ENCODE measurements at places on chromosomes 3 and 15.

GRCh38 chr3:193240436-193240849, 579 bp upstream of the PLAAT1 start:
- DNase-seq: no peak

DNA sequence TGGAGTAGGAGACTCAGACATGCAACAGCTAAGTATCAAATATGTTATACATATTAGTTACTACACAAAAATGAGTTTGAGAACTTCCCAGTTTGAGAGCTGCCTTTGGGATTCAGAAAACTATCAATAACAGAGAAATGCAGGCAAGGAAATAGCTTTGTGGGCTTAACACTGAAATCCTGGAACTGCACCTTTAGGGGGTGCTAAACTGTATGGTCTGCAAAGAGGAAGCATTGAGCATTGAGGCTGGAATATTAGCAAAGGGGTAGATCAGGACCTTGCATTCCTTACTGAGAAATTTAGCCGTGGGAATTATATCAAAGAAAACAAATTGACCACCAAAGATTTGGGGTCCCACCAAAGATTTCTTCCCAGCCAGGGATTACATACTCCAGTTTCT, 580.0 kb downstream of the ZNF385D start:
- no peak for DNase-seq

GRCh38 chr15:79171320-79172031, 80.9 kb upstream of the RASGRF1 start:
- DNase-seq: no peak

GRCh38 chr3:141807277-141808033, 44.2 kb downstream of the GRK7 start:
- DNase-seq: no peak

DNA sequence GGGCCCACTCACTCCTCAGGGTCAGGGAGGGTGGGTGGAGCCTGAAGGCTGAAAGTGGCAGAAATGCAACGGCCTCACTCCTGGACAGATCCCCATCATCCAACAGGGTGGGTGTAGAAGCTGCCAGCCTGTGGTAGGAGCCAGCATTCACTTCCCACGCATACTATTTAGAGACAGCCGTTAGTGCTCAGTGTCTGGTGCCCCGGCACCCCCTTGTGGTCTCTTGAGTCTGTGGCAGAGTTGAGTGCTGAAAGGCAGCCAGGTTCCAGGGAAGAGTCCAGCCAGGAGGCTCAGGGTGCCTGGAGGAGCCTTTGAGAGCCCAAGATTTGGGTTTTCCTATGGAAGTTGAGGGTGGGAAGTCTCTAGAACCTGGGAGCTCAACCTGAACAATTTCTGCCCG, 2.1 kb upstream of the GNAT1 start:
- no peak for DNase-seq

- DNase-seq: no peak
Measured at GRCh38 chr15:59104602-59104911, 389 bp upstream of the CCNB2 start.

- DNase-seq: no peak
Measured at GRCh38 chr15:63395730-63396151, 14.1 kb upstream of the CA12 start.

DNA sequence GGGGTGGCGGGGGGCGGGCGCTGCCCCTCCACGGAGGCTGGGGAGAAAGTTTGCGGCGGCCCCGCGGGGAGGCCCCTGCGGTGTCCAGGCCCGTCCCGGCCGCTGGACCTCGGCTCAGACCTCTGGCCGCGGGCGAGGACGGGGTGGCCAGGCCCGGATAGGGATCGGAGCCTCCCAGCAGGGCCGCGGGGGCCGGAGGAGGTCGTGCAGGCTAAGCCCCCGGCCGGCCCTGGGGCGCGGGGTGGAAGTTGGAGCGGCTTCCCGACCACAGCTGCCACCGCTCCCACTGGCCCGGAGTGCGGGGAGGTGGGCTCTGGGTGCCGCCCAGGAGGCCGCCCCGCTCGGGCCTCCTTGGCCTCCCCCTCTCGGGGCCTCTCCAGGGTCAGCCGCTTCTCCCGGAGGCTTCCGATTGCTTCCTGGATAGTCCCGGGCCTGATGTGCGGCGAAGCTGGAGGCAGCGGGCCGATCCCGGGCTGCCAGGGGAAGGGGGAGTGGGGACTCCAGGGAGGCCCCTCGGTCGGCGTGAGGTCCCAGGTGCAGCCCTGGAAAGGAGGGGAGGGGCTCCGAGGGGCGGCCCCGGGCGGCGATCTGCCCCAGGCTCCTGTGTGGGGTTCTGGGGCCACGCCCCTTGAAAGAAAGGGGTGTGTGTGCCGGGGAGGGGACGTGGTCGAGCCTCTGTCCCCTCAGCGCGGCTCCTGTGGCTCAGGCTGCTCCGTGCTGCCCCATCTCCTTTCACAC, 907 bp downstream of the PLXNA1 start:
- no peak for DNase-seq

DNA sequence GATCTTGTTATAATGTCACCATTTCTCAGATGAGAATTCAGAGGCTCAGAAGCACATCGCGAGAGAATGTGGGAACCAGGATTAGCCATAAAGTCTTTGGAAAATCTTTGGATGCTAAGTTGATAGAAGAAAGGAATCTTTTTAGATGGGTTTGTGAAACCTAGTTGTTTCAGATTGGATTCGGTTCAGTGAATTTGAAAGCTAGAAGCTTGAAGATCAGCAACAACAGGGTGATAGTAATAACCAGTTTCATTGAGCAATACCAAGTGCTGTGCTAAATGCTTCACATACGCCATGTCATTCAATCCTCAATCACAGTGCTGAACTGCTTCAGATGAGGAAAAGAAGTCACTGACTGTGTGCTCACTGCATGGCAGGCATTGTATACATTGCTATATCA, 47.4 kb upstream of the MITF start:
- DNase-seq: no peak

DNA sequence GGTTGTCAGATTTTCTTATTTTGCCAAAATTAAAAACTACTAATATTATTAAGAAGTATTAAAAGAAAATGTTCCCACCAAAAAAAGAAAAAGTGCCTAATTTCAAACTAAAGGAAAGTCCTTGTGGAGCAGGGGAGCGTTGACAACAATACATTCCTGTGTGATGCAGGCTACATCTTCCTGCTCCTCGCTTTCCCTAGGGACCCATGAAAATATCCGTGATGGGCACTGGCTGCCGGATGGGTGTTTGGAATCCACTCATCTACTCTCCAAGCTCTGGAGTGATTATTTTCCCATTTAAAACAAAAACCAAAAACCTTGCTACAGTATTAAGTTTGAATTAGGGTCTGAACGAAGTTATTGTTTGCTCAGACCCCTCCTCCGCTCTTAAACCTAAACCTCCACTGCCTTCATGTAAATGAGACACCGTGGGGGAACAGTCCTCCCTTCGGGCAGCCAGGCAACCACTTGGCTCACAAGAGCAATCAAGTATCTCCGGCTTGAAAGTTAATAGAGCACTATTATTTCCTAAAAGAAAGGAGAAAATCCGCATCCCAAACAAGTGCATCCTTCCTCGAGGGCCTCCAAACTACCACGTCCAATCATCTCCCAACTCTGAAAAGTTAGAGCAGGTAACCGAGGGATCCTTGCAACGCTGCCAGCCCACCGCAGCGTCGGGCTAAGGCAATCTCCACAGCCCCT, 1.5 kb downstream of the ITGB5 start:
- no peak for DNase-seq

DNA sequence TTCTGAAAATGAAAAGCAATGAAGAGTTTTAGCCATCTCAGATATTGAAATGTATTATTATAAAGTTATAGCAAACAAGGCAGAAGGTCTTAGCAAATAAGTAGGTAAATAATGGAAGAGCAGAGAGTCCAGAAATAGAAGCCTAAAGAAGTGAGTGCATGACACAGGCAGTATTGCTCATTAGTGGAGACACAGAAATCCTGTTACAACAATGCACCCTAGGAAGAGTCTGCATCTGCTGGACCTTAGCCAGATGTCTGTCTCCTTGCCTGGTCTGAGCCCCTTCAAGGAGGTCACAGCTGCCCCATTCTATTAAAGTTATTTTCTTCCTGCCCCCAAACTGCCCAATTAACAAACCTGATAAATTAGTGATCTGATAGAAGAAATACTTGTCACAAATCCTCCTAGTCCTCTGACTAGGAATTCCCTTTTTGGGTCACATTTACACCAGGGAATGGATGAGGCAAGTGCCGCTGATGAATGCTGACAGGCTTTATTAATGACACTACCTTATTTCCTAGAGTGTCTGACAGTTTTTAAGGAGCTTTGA, 51.9 kb downstream of the HOMER2 start:
- no peak for DNase-seq

DNA sequence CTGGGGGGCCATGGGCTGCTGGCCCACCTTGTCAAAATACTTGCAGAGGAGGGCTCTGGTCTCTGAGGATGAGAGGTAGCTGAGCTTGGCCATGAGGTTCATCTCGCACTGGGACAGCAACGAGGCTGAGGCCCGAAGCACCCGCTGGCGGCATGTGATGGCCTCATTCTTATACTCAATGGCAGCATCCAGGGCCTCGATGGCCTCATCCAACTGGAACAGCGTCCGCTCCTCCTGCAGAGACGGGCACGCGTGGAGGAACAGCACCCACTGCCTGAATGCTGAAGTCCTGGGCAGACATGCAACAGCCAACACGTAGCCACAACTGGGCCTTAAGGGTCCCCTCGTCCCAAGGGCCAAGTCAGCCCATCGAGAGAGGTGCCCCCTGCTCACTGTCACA, 25.0 kb downstream of the KIF7 start:
- DNase-seq: no peak

GRCh38 chr3:143657391-143657790, 190.9 kb downstream of the SLC9A9 start:
- DNase-seq: no peak

- no peak for DNase-seq
Measured at GRCh38 chr3:181955566-181955965, 243.8 kb downstream of the SOX2 start.

- DNase-seq: no peak
Measured at GRCh38 chr3:126414961-126415660, 20.4 kb downstream of the CFAP100 start.

GRCh38 chr3:42755681-42756578, 17.1 kb downstream of the CCDC13 start:
- DNase-seq: no peak

DNA sequence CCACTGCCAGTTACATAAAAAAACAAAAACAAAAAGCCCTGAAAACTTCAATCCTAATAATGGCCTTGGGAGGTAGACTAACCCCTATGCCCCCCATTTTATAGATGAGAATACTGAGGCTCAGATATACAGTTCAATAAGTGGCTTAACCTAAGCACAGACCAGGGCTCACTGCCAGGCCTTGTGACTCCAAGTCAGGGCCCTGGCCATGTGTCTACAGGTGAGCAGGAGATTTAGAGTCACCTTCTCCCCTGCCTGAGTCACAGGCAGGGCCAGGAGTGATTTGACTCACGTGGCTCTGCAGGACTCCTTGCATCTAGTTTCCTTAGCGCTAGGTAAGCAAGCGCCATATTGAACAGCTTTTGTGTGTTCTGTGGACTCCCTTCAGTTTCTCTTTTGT, 98.6 kb upstream of the ETV5 start:
- no peak for DNase-seq

DNA sequence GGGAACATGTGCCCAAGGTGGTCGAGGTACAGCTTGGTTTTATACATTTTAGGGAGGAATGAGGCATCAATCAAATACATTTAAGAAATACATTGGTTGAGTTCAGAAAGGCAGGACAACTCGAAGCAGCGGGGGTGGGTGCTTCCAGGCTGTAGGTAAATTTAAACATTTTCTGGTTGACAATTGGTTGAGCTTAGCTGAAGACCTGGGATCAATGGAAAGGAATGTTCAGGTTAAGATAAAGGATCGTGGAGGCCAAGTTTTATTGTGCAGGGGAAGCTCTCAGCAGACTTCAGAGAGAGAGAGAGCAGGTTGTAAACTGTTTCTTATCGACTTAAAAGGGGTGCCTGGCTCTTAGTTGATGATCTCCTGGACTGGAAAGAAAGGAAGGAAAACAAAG, 11.3 kb downstream of the CPN2 start:
- DNase-seq: no peak

DNA sequence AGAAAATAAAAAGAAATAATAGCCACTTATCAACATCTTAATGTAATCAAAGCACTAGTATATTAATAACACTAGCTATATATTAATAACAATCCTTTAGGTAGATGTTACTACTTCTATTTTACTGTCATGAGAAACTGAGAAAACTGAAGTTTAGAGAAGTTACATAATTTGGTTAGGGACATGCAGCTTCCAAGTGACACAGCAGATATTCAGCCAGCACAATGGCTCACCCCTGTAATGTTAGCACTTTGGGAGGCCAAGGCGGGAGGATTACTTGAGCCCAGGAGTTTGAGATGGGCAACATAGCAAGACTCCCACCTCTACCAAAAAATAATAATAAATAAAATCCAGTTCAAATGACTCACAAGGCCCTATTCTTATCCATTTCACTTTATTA, 1.9 kb upstream of the UBR1 start:
- DNase-seq: no peak

GRCh38 chr15:28981351-28981720, 95.6 kb downstream of the APBA2 start:
- DNase-seq: no peak

DNA sequence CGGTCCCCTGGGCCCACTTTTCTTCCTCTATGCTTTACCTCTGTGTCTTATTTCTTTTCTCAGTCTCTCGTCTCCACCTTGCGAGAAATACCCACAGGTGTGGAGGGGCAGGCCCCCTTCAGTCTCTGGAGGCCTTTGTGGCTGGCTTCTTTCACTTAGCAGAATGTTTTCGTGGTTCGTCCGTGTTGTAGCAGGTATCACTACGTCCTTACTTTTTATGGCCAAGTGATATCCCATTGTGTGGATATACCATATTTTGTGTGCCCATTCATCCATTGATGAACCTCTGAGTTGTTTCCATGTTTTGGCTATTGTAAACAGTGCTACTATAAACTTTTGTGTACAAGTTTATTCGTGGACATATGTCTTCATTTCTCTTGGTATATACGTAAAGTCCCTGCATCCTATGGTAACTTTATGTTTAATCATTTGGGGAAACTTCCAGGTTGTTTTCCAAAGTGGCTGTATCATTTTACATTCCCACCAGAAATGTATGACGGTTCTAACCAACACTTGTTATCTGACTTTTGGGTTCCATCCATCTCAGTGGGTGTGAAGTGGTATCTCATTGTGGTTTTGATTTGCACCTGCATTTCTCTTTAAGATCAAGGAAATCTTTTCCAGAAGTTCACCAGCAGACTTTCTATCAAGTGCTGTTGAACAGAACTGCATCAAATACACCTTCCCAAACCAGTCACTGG, 5.6 kb downstream of the PIGZ start:
- no peak for DNase-seq

GRCh38 chr3:30770387-30770786, 124.1 kb downstream of the GADL1 start:
- DNase-seq: no peak

DNA sequence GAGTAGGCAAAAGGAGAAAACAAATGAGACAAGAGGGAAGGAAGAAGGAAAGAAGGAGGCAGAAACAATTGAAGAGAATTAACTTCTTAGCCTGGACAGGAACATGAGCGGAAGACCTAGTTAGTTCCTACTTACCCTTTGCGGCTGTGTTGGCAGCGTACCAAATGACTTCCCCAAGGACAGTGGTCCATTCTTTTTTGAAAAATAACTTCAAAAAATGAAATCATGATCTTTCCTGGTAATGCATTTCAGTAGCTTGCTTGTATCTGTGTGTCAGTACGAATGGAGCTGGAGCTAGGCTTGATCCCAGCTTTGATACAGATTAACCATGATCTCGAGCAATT, 41.5 kb upstream of the CFAP161 start:
- no peak for DNase-seq

All from GM19239 (cell line).